ENCODE measurements at places on chromosomes 16 and 17. TPM values are rescaled to one million over a fixed set of nuclear protein-coding genes. Genes with fewer than 3 reads are reported as not detected.

DNA sequence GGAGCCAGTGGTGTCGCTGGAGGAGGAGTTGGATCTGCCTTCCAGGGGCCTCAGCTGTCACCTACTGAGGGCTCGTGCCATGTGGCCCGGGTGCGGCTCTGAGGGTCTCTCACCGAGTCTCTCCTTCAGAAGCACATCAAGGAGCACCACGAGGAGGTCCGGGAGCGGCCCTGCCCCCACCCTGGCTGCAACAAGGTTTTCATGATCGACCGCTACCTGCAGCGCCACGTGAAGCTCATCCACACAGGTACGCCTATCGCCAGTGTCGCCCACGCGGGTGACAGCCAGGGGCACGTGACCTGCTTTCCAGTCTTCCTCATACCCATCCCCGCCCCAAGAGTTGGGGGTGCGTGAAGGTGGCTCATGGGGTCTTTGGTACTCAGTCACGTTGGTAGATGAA is 12.5 kb downstream of the ZNF276 start:
- peaks cover 21% of the 10 kb centered on the region for H3K36me3 ChIP-seq
- no peak overlapping the region for H3K27ac ChIP-seq
- no peak overlapping the region for H3K4me3 ChIP-seq
- peaks cover 75% of the 10 kb centered on the region for H3K4me1 ChIP-seq

GRCh38 chr17:70434536-70435490 is 265.5 kb downstream of the KCNJ2 start:
- H3K4me1 ChIP-seq = no peaks in the 10 kb centered on the region
- H3K27ac ChIP-seq = no peak overlapping the region
- H3K4me3 ChIP-seq = no peak overlapping the region
- H3K27me3 ChIP-seq = no peaks in the 10 kb centered on the region
- DNase-seq = no peak

Gene CDRT4
- not detected for polyA plus RNA-seq

Gene SLC16A6
- 4.8 TPM for polyA plus RNA-seq

GRCh38 chr17:16449121-16449570 is 33.8 kb downstream of the TRPV2 start:
- no peaks in the 10 kb centered on the region for H3K27me3 ChIP-seq
- no peak for DNase-seq
- no peak overlapping the region for H3K4me3 ChIP-seq
- H3K27ac ChIP-seq = no peak overlapping the region

GRCh38 chr17:1039123-1039507 is 42.2 kb downstream of the TIMM22 start:
- peaks cover 4% of the 10 kb centered on the region for H3K36me3 ChIP-seq
- no peak overlapping the region for H3K4me3 ChIP-seq
- peaks cover 22% of the 10 kb centered on the region for H3K4me1 ChIP-seq
- no peak for DNase-seq
- H3K27me3 ChIP-seq = peaks cover 5% of the 10 kb centered on the region
- H3K27ac ChIP-seq = no peak overlapping the region

DNA sequence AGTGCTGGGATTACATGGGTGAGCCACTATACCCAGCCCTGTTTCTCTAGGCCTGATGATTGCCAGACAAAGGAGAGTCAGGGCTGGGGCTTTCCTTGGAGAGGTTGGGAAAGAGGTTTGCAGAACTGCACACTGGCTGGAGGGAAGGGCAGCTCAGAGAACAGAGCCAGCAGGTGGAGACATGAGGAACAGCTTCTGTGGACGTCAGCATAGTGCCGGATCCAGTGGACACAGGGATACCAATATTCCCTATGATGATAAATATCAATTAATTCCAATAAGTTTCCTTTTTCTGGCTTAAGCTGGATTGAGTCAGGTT is 43.2 kb upstream of the SCNN1B start:
- no peak overlapping the region for H3K27ac ChIP-seq
- no peak for DNase-seq
- H3K27me3 ChIP-seq = peaks cover 1% of the 10 kb centered on the region
- H3K36me3 ChIP-seq = no peaks in the 10 kb centered on the region
- no peaks in the 10 kb centered on the region for H3K4me1 ChIP-seq
- H3K4me3 ChIP-seq = no peak overlapping the region
